ENCODE measurements at places on chromosomes 13 and 19.

- no peak for DNase-seq
These were observed 572.5 kb downstream of the LIG4 start for GRCh38 chr13:107642831-107643230.

- peak; percentile 51 for DNase-seq
These were observed 10.1 kb downstream of the GRIN2D start for GRCh38 chr19:48403606-48404005.

GRCh38 chr19:5141129-5141849 is 172.4 kb downstream of the KDM4B start:
- no peak for DNase-seq

- peak; percentile 57 for DNase-seq
These were observed 12.0 kb downstream of the WDR88 start for GRCh38 chr19:33143897-33144405.

- no peak for DNase-seq
These were observed 386.1 kb upstream of the NBEA start for GRCh38 chr13:34555988-34556387.

GRCh38 chr19:18021121-18021755 is 13.3 kb downstream of the ARRDC2 start:
- peak; percentile 85 for DNase-seq

- no peak for DNase-seq
These were observed 785 bp downstream of the NHLRC3 start for GRCh38 chr13:39039041-39039440.

DNA sequence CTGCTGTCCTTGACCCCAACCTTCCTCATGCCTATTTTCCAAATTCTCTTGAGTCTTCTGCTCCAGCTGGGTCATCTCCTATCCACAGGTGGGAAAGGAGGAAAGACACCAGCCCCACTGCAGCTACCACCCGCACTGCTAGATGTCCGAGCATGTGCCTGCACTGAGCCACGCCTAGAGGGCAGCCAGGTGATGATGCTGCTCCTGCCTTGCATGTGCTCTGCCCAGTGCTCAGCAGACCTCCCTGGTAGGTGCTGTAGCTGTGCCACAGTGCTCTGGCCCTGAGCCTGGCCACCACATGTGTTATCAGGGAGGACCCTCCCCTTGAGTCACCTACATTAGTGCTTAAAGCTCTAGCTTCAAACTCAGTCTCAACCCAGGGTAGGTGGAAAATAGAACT is 6.9 kb upstream of the CYSLTR2 start:
- no peak for DNase-seq
